ENCODE measurements at places on chromosomes 16 and 17. TPM values are rescaled to one million over a fixed set of nuclear protein-coding genes. Genes with fewer than 3 reads are reported as not detected.

- DNase-seq = peak; percentile 66
Measured at GRCh38 chr16:30186782-30187555, 3.6 kb downstream of the CORO1A start.

DNA sequence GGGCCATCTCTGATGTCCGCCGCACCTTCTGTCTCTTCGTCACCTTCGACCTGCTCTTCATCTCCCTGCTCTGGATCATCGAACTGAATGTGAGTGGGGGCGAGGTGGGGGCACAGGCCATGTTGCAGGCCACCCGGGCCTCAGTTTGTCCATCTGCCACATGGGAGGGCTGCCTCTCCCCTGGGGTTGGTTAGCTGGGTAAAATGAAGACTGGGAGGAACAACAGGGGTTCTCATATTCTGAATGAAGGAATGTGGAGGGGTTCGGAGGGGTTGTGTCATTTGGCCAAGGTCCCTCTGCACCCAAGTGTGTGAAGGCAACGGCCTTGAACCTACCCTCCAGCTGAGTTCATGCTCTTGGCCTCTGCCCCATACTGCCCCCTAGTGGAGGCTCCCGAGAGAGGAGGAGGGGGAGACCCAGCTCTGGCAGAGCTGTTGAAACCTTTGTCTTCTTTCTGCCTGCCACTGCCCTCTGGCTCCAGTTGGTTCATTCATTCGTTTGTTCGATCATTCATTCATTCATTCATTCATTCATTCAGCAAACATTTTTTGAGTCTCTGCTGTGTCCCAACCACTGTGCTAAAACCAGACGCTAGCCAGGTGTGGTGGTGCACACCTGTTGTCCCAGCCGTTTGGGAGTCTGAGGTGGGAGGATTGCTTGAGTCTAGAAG is 11.4 kb upstream of the TCAP start:
- DNase-seq = peak; percentile 54

- no peak for DNase-seq
Measured at GRCh38 chr17:68697850-68698361, 96.7 kb upstream of the FAM20A start.

HS3ST6 gene
- total RNA-seq = not detected

GSG1L gene
- total RNA-seq = not detected
